GM20000 (cell line): ENCODE measurements at places on chromosomes 7 and 10.
A peak's percentile ranks its signal among the peaks of the same experiment; 100 is the strongest.

DNA sequence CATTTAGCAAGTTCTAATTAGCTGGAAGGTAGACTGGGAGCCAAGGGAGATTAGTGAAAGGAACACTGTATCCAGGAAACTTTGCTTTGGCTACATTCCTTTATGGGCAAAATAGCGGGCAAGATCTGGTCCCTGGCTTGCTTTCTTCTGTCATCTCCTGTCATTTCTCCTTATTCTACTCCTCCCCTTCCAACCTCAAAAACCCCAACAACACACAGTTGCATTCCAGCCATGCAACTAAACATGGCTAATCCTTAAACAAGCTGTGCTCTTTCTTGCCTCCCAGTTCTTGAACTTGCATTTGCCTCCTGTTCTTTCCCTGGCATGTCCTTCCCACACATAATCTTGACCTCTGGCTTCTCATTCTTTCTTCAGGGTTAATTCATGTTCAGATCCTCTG, 59.5 kb upstream of the CDCA7L start:
- no peak for DNase-seq

DNA sequence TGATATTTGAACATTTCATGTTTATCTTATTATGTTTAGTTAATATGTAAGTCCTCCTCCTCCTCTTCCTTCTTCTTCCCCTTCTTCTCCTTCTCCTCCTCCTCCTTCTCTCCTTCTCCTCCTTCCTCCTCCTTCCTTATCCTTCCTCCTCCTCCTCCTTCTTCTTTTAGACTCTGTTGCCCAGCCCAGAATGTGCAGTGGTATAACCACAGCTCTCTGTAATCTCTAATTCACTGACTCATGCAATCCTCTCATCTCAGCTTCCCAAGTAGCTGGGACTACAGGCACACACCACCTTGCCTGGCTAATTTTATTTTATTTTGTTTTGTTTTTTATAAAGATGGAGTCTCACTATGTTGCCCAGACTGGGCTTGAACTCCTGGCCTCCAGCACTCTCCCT, 83.4 kb upstream of the ODAD2 start:
- no peak for DNase-seq

- peak; percentile 23 for DNase-seq
Observed at GRCh38 chr7:121873289-121874194, 581 bp downstream of the PTPRZ1 start.

GRCh38 chr10:90930971-90931871, 10.3 kb upstream of the ANKRD1 start:
- DNase-seq, result no peak

DNA sequence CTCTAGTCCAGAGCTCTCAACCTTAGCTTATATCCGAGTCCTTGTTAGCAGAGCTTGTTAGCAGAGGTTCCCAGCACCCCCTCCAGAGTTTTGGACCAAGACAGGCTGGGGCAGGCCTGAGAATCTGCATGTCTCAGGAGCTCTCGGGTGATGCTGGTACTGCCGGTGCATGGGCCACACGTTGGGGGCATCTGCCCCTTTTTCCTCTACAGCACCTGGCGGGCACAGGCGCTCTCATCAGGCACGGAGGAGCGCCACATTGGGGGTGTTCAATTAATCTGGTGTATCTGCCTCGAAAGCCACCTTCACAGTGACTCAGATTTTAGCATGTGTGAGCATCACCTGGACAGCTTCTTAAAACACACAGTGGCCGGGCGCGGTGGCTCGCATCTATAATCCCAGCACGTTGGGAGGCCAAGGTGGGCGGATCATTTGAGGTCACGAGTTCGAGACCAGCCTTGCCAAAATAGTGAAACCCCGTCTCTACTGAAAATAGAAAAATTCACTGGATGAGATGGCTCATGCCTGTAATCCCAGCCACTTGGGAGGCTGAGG, 117.7 kb downstream of the ELFN1 start:
- DNase-seq, result no peak

DNA sequence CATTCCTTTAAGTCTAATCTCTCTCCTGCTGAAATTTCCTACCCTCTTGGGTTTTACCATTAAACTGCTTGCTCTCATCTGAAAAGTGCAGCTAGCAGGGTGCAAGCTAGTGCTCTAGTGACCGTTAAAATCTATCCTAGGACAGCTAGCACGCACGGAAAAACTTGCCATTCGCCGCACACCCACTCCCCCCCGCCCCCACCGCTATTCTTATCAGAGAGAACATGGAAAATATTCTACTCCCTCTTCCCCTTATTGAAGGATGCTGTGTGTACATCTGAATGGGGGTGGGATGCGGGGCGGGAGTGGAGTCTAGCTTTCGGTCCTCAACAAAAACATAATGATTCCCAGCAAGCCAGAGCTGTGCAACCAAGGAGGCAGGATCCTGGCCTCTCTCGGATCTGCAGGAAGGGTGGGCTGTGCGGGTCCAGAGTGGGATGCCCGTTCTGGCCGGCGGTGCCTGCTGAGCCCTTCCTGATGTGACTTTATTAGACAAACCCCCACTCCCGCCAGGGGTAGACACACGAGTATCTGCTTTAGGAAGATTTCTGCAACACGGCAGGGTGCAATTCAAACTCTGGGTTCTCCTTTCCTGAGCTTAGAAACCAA, 1.1 kb upstream of the ADRA2A start:
- peak; percentile 9 for DNase-seq

DNA sequence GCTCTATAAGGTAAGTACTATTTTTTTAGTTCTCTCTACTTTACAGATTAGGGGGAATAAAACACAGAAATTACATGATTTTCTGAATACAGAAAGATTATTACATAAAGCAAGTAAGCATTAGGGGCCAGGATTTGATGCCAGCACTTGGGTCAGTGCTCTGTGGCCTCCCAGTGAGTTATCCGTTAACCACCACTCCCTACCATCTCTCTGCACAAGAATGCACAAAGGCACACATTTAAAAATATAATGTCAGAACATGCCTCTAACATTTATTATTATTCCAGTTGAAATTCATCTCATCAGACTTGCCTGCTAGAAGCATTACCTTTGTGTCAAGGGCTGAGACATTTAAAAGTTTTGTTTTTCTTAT, 59.0 kb downstream of the MET start:
- no peak for DNase-seq

- DNase-seq, result no peak
Observed at GRCh38 chr10:64271983-64272382, 750.8 kb downstream of the REEP3 start.

DNA sequence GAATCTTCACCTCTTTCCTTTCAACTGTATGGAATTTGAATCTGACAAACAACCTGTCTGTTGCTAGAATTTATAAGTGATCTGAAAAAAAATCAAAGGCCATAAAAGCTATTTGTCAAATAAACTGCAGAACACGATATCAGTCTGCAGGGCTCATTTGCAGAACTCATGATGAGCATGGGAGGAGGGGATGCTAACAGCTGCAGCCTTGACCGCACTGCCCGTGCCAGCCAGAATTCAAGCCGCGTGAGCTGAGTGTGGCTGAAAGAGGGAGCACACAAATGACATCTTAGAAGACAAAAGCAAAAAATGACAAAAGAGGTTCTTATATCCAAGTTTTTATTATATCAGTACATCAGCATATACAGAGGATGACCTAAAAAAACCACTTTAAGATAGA, 15.7 kb downstream of the LRRTM3 start:
- no peak for DNase-seq

DNA sequence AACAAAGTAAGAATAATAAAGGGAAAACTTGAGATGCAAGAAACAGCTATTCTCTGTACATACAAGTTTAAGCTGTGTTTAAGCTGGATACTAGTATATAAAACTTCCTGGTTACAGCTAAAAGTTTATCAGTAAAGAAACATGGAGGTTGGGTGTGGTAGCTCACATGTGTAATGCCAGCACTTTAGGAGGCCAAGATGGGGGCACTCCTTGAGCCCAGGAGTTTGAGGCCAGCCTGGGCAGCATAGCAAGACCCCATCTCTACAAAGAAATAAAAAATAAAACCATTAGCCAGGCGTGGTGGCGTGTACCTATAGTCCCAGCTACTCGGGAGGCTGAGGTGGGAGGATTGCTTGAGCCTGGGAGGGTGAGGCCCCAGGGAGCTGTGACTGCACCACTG, 3.2 kb downstream of the RSU1 start:
- DNase-seq, result no peak

GRCh38 chr7:46291601-46292150, 370.6 kb upstream of the IGFBP3 start:
- peak; percentile 14 for DNase-seq

GRCh38 chr10:126940670-126941310, 35.6 kb downstream of the DOCK1 start:
- DNase-seq, result no peak

DNA sequence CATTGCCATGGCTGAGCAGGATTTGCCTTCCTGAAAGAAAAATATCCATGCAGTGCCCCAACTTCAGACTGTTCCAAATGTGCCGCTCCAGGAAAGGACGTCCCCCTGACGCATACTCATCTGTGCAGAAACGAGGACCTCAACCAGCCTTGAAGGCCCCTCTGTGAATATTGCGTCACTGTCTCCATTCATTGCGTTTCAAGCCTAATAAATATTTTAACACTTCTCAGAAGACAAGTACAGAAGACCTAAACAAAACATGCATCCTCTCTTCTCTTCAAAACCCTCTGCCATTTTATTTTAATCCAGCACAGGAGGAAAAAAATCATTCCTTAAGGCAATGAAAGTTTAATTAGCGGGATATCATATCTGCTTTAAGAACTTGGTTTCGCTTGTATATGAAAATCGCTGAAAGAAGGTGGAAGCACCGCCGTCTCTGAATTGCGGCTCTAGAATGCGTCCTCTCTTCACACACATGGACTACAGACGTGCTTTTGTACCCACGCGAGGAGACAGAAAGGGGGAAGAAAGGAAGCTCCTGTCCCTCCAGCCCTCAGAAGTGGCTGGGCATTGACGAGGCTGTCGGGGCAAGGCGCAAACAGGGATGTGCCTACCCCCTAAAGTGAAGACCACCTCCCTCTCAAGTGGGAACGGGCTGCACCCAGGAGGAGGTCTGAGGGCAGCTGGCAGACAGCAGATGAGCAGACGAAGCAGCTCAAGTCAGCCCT, 36.8 kb downstream of the RGS10 start:
- DNase-seq, result no peak

- DNase-seq, result no peak
Observed at GRCh38 chr10:69628891-69629290, 1.2 kb upstream of the FAM241B start.

DNA sequence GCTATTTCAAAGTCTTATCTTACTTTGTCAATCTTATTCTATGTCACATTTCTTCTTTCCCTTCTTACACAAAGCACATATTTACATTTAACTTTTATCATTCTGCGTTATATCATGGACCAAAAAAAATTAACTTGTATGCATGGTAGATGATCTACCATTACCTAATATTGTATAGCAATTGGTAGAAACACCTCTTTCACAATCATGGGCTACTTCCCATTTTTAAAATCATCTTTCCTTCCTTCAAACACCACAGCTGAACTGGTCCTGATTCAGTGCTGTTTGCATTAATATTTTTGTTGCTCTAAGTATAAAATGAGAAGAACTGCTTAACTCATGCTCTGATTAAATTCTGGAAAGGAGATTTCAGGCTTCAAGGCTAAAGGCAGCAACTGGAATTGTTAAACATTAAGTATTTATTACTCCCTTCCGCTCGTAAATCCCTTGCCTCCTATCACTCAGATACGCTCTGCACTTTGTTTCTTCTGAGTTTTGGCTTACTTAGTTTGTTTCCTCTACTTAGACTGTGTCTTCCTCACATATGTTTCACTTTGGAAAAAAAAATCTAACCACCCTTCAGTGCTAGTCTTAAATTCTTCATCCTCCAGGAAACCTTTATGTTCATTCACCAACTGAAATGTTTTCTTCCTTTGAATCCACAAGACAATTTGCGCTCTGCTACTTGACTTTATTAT, 901.4 kb downstream of the PCDH15 start:
- no peak for DNase-seq

DNA sequence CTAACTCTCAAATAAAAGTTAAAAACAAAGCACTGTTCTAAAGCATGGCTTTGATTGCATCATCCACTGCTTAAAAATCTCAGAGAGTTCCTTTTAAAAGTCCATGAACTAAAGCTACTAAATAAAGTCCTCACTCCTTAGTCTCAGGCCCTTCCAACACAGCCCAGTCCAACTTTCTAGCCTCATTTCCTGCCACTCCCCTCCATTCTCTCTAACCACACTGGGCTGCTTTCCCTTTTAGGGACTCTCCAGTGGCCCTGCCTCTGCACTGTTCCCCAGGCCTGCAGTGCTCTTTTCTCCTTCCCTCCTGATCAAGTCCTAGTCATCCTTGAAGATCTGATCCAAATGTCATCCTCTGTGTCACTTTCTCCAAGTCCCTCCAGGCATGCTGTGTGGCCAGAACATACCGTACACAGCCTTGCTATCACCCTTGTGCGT, 56.9 kb upstream of the PPP1R3C start:
- no peak for DNase-seq

- no peak for DNase-seq
Observed at GRCh38 chr7:151008143-151008510, 16.2 kb downstream of the ATG9B start.

DNA sequence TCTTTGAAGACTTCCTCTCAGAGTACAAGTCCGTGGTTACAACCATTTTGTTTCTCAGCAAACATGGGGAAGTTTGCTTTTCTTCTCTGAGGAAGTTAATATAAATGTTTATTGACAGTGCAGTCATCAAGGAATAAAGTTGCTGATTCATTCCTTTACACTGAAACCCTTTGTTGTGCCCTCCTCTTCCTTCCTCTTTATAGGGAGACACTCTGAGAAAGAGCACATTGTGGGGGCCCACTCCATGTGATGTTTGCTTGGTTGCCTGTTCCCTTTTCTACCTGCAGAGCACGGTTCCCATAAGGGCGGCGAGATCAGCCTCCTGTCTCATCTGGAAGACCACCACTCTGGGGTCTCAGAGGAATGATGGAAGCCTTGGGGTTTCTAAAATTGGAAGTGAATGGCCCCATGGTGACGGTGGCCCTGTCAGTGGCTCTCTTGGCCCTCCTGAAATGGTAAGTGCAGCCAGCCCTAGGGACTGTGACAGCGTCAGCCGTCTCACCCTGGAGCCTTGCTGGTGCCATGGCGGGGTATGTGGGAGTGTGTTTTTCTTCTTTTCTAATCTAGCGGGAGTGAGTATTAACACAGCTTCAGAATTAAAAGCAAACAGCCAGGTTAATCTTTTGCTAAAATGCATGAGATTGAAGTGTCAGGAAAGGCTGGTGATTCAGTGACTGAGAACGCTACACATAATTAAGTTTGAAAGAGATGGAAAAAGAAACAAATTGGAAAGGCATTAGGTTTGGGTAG, at the start of gene TBXAS1:
Gene TBXAS1 (plus strand): TSS at position 240 of the 750 bp plus-strand sequence. CDS start 127 bp downstream, at position 367.
- DNase-seq, result peak; percentile 20

- no peak for DNase-seq
Observed at GRCh38 chr7:33900501-33900900, 4.8 kb upstream of the BMPER start.
